Memory B cell (primary cell): ENCODE measurements at places on chromosomes 12 and 14.

GRCh38 chr14:72916174-72916573 lies 10.1 kb upstream of the DCAF4 start:
- no peak for DNase-seq

- no peak for DNase-seq
Observed at GRCh38 chr14:56237398-56237797, 119.2 kb downstream of the PELI2 start.

GRCh38 chr14:47921133-47921532 lies 245.7 kb upstream of the MDGA2 start:
- no peak for DNase-seq

DNA sequence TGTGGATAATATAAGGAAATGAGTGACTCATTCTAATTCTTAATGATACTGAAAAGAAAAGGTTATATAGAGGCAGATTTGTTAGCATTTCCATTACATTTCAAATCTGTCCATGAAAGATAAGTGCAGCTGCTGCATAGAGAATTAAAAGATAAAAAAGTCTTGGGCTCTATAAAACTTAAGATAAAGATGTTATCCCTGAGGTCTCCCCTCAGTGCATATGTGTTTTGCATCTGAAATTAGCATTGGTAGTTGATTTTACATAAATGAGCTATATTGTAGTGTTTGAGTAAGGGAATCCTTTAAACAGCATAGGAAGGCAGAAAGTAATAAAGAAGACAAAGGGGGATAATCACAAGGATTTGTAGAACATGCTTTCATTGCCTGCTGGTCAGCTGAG lies 206.2 kb downstream of the FSCB start:
- no peak for DNase-seq

DNA sequence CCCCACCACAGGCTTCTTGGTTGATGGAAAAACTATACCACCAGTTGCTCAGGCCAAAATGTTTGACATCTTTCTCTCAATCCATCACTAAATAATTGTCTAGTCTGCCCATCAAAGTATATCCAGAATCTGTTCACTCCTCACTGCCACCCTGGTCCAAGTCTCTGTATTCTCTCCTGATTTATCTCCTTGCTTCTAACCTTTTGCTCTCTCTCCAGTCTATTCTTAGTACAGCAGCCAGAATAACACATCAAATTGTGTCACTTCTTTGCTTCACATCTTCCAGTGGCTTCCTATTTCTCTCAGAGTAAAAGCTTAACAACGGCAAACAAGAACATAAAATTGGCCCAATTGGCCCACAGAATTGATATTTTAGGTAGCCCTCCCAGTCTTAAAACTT lies 272.8 kb downstream of the IPO8 start:
- DNase-seq, result no peak

- DNase-seq, result no peak
Observed at GRCh38 chr12:25585662-25586061, 32.6 kb upstream of the LMNTD1 start.
